NCI-H82 (cell line): ENCODE measurements at places on chromosomes 7 and 10.
A peak's percentile ranks its signal among the peaks of the same experiment; 100 is the strongest.

DNA sequence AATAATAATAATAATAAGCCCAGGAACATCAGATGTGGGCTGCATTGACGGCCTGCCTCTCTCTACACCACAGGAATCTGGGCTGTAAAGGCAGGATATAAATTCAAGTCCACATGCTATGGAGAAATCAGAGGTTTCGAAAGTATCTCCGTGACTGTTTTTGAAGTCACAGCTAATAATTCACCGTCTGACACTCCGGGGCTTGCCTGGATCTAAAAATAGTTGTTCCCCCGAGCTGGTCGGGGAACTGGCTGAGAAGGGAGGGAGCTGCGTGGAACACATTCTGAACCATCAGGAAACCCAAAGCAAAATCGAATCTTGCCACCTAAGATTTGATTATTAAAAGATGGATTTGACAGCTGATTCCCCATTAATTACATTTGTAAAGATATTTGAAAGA lies 35.4 kb downstream of the KLF6 start:
- no peak for DNase-seq

DNA sequence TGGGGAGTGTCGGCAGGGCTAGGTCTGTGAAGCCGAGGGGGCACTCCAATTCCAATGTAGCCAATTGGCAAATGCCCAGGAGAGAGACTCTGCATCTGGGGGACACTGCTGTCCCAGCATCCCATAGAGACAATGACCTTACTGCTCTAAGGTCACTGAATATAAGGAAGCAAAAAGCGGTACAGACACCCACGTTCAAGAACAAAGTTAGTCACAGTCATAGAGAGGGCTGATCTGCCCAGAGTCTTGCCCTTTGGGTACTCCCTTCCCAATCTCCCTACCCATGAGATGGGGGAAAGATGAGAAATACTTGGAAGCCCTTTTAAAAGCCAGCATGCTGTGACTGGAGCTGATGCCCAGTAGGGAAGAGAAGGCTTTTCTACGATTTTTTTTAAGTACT lies 76.3 kb upstream of the GSDME start:
- DNase-seq = no peak

- DNase-seq = peak; percentile 55
These were observed 7.2 kb upstream of the CHCHD1 start for GRCh38 chr10:73774637-73775036.

- no peak for DNase-seq
These were observed 58.0 kb downstream of the PRKAG2 start for GRCh38 chr7:151818674-151819519.
